ENCODE measurements at places on chromosomes 2 and 18. TPM values are rescaled to one million over a fixed set of nuclear protein-coding genes. Genes with fewer than 3 reads are reported as not detected.

CCDC93 gene
- 23.7 TPM for total RNA-seq

CACNB4 gene
- total RNA-seq, result 0.15 TPM

MC5R gene
- total RNA-seq, result not detected

CYS1 gene
- not detected for total RNA-seq

ADAM23 gene
- 0.25 TPM for total RNA-seq

DNA sequence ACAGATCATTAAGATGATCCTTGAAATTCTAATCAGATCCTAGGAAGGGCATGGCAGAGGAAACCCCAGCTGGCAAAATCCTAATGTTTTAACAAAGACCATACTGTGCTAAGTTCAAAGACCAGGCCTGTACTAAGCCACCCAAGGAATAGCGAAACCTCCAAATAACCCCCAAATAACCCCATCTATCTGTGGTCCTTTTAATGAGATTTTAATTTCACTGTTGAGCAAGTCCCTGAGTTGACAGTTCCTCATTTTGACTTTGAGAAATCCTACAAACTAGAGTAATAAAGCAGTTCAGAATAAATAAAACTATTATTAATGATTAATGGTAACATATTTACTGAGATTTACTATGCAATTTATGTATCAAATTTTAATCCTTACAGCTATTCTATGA, 259.8 kb downstream of the STK39 start:
- DNase-seq, result no peak

GRCh38 chr2:50006327-50006726, 852.0 kb upstream of the FSHR start:
- DNase-seq, result no peak

DNA sequence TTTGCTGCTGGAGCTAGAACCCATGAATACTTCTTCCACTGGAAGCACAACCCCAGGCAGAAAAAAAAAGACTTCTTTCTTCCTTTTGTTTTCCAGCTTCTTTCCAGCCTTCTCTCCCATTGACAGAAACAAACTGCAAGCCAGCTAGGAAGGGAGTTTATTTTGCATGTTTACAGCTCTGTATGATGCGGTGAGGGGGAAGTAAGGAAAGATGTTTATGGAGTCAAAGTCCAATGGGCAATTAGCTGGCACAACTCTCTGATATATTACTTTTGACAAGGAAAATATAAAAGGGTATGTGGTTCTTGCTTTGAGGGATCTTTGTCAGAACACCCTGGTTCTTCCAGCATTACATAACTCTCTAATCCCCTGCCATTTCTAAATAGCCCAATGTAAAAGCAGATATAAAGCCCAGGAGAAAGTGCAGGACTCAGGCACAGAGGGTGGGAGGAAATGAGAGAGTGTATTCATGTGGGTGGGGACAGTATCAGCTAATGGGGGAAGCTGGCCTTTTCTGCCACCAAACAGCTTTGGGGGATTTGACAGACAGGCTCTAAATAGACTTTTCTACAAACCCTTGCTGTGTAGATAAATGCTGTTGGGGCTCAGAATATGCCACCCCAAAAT, 9.3 kb upstream of the NMS start:
- no peak for DNase-seq

GRCh38 chr2:142951190-142952007, 73.9 kb downstream of the KYNU start:
- no peak for DNase-seq

DNA sequence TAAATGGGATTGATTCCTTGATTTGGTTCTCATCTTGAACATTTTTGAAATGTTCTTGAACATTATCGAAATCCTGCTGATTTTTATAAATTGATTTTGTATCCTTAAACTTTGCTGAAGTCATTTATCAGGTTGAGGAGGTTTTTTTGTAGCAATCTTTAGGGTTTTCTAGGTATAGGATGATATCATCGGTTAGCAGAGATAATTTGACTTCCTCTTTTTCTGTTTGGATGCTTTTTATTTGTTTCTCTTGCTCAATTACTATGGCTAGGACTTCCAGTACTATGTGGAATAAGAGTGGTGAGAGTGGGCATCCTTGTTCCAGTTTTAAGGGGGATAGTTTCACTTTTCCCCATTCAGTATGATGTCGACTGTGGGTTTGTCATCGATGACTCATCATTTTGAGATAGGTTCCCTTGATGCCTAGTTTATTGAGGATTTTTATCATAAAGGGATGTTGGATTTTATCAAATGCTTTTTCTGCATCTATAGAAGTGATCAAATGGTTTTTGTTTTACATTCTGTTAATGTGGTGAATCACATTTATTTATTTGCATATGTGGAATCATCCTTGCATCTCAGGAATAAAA, 201.5 kb upstream of the ZSWIM2 start:
- DNase-seq, result no peak

- no peak for DNase-seq
Observed at GRCh38 chr2:113276761-113277425, 1.8 kb downstream of the PAX8 start.

- no peak for DNase-seq
Observed at GRCh38 chr2:230155359-230155758, 64.4 kb downstream of the SP110 start.

GRCh38 chr18:56188529-56189275, 449.7 kb downstream of the TXNL1 start:
- no peak for DNase-seq

GRCh38 chr18:9743200-9744016, 35.3 kb downstream of the RAB31 start:
- no peak for DNase-seq

DNA sequence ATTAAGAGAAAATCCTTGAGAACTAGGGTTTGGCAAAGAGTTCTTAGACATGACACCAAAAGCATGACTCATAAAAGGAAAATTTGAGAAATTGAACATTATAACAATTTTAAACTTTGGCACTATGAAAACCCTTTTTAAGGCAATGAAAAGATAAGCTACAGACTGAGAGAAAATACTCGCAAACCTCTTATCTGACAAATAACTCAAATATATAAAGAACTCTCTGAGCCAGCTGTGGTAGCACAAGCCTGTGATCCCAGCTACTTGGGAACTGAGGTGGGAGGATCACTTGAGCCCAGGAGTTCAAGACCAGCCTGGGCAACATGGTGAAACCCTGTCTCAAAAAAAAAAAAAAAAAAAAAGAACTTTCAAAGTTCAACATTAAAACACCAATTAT, 70.5 kb downstream of the FAM168B start:
- no peak for DNase-seq

Data from activated T-cell treated with anti-CD3 and anti-CD28 coated beads, Interleukin-2, amount 50 U/mL, for 4 hours (primary cell).